Dermis microvascular lymphatic vessel endothelial cell (primary cell): ENCODE measurements at places on chromosomes 2 and 18. TPM values are rescaled to one million over a fixed set of nuclear protein-coding genes. Genes with fewer than 3 reads are reported as not detected.
A peak's percentile ranks its signal among the peaks of the same experiment; 100 is the strongest.

The NDC80 gene
- 6.8 and 20.8 TPM in 2 replicates for total RNA-seq

The DUSP19 gene
- total RNA-seq = 2.1 and 2.4 TPM in 2 replicates

The SERPINB11 gene
- not detected in 2 replicates for total RNA-seq

The IL18R1 gene
- total RNA-seq = 0.25 and 0.51 TPM in 2 replicates

The RFTN2 gene
- total RNA-seq = 9.8 and 10.6 TPM in 2 replicates

The DSC2 gene
- under 0.01 and 0.13 TPM in 2 replicates for total RNA-seq

- DNase-seq = no peak
Measured at GRCh38 chr18:3444296-3444695, 5.7 kb upstream of the TGIF1 start.

DNA sequence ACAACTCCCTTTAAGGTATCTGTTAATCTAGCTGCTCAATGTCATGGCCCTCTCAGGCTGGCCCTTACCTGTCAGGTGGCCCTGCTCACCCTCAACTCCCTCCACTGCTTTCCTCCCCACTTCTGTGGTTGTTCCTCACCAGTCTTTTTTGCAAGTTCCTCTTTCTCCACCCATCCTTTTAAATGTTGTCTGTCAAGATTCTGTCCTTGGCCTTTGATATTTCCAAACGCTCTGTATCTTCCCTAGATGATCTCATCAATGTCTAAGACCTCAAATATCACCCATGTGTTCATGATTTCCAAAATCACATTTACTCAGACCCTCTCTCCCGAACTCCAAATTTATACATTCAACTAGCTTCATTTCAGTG lies 3.5 kb downstream of the PTPN2 start:
- DNase-seq = no peak

DNA sequence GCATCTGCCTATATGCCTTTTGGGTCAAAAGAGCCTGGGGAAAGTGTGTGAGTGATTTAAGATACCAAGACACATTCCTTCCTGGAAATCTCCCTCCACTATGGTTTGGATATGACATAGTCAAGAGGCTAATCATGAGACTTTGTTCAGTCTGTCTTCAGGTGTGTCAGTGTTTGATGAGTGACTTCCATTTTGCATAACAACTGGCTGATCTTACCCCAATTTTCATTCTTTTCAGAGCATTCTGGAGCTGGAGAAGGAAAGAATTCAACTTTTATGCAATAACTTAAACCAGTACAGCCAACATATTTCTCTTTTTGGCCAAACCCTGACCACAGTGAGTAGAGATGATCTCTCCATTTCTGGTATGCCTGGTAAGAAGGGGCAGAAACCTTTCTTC lies 39.4 kb downstream of the SPC25 start:
- DNase-seq = no peak

GRCh38 chr18:58682429-58683069 lies 11.3 kb downstream of the MALT1 start:
- peak; percentile 75 for DNase-seq

DNA sequence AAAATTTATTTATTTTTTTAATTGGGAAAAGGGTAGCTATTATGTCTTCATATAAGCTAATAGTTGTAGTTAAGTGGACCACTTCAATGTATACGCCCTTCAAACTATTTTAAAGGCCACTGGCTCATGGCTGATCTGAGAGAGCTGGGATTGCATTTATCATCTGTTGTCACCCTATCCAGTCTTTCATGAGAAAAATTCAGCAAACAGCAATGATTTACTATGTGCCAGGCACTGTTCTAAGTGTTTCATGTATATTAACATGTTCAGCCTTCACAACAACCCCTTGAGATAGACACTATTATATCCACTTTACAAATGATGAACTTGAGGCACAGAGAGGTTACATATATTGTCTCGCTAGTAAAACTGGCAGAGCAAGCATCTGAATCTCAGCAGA lies 66.1 kb upstream of the ZNF397 start:
- no peak for DNase-seq

GRCh38 chr2:86344404-86344803 lies 7.0 kb upstream of the REEP1 start:
- DNase-seq = no peak

GRCh38 chr2:83103613-83104012 lies 1355.5 kb downstream of the SUCLG1 start:
- DNase-seq = peak; percentile 63

DNA sequence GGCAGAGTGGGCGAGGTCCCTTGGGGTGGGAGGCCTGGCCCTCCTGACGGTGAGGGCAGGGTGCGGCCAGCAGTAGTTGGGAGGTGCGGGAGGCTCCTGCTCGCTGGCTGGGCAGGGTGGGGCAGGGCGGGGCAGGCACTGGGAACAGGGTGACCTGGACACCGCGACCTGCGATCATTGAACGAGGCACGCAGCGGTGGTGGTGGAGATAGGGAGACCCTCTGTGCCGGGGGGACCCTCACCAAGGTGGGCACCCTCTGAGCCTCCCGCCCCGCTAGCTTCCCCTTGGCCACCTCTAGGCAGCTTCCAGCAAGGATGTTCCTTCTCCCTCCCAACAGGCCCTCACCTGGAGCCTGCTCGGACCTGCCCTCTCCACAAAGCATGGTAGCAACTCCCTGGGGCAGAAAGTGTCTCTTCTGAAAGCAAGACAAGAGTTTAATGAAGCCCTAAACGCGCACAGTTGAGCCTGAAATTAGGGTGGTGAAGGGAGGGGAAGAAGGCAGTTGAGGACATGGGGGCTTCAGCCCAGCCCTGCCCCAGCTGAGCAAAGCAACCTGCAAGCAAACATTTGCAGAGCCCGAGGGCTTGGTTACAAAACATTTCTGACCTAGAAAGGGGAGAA lies 15.4 kb upstream of the FOSL2 start:
- no peak for DNase-seq

- no peak for DNase-seq
Measured at GRCh38 chr2:188518381-188518780, 226.7 kb downstream of the GULP1 start.
